ENCODE measurements at places on chromosomes 5 and 9. TPM values are rescaled to one million over a fixed set of nuclear protein-coding genes. Genes with fewer than 3 reads are reported as not detected.
A peak's percentile ranks its signal among the peaks of the same experiment; 100 is the strongest.

- no peaks in the 10 kb centered on the region for H3K36me3 ChIP-seq
- peaks cover 22% of the 10 kb centered on the region for H3K4me1 ChIP-seq
- peaks cover 43% of the 10 kb centered on the region for H3K27me3 ChIP-seq
- no peak for DNase-seq
Measured at GRCh38 chr5:77852068-77852513, 76.0 kb upstream of the TBCA start.

DNA sequence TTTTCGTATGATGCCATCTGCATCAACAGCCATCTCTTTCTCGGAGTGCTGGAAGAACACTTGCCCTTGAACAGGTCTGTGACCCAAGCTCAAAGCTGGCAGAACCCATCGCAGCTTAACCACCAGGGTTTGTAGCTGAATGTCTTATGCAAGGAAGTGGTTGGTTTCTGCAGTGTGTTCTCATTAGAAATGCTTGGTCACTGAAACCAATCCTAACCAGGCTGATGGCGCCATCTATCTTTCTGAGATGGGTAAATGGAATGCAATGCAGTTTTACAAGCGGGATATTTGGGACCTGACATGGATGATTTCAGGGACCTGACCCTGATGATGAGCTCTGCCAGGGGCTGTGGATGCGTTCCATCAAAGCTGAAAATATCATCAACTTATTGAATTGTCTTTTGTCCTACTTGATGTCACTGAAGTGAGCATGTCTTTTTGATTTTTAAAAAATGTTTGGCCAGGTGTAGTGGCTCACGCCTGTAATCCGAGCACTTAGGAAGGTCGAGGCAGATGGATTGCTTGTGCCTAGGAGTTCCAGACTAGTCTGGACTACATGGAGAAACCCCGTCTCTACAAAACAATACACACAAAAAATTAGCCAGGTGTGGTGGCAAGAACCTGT, 28.7 kb downstream of the DMRT3 start:
- peak; percentile 64 for DNase-seq
- H3K36me3 ChIP-seq, result no peaks in the 10 kb centered on the region
- H3K4me3 ChIP-seq, result no peak overlapping the region
- H3K27ac ChIP-seq, result no peak overlapping the region

DNA sequence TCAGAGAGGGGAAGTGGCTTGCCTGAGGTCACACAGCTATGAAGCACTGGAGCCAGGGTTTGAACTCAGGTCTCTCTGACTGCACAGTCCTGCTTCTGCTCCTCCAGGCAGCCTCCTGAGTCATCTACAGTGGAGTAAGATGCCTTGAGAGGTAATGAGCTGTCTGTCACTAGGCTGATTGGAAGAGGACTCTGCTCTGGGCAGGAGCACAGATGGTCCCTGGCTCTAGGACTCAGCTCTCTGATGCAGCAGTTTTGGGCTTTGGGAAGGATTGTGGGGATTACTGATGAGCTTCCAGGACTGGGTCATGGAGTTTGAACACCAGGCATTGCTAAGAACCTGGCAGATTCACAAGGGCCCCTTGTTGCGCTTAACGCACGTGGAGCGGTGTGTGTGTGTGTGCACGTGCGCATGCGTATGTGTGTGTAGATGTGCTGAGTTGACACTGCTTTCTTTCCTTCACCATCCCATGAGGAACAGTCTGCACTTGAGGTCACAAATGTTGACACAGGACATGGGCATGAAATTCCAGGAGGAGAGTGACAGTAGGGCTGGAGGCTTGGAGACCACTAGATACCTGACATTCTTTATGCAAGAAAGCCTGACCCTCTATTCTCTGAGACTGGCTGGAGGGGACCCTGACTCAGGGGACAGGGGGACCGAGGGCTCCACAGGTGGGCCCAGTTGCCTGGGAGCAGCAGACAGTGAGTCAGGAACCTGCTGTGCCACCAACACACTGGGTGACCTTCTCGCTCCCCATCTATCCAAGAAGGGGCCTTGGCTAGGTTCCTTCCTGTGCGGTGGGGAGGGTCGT, 170.5 kb downstream of the RGS3 start:
- H3K27me3 ChIP-seq, result no peaks in the 10 kb centered on the region
- H3K4me3 ChIP-seq, result no peak overlapping the region
- no peak for DNase-seq

DNA sequence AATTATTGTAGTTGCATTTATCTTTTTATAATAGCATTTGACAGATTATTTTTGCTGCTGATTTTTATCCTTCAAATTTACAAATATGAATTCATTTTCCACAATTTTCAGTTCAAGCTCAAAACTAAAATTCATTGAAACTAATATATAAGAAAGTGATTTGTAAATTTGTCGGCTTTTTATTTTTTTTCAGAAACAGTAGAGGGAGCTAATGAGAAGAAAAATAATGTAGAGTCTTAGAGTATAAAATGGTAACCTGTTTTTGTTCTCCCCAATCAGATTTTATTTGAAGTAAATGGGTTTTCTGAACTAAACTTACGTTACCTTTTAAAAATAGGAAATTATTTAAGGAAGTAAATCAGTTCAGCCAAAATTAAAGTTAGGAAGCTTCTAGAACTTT, 19.2 kb downstream of the PRRC1 start:
- peaks cover 49% of the 10 kb centered on the region for H3K36me3 ChIP-seq
- H3K27ac ChIP-seq, result no peak overlapping the region
- no peak for DNase-seq
- H3K4me1 ChIP-seq, result no peaks in the 10 kb centered on the region

GRCh38 chr5:42502613-42503470, 79.6 kb downstream of the GHR start:
- H3K36me3 ChIP-seq, result no peaks in the 10 kb centered on the region
- H3K4me1 ChIP-seq, result no peaks in the 10 kb centered on the region
- H3K27ac ChIP-seq, result no peak overlapping the region
- H3K4me3 ChIP-seq, result no peak overlapping the region

GRCh38 chr5:165504674-165505073, 1999.3 kb downstream of the MAT2B start:
- H3K36me3 ChIP-seq, result no peaks in the 10 kb centered on the region
- no peak for DNase-seq
- no peak overlapping the region for H3K4me3 ChIP-seq
- no peaks in the 10 kb centered on the region for H3K27me3 ChIP-seq
- H3K27ac ChIP-seq, result no peak overlapping the region

DNA sequence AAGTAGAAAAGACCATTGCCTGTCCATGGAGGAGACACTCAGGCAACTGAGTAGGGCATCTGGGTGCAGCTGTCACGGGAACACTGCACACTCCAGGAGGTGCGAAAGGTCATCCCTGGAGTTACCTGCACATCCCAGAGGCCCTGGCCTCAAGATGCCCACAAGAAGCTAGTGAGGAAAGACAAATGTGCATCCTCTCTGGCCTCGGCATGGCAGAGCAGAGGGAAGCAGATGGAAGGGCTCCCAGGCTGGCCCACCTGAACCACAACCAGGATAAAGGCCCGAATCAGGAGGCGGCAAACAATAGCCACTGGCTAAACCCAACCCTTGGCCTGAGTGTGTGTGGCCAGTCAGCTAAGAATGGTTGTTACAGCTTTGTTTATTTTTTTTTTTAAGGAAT, 231.7 kb downstream of the SYK start:
- no peak for DNase-seq
- no peaks in the 10 kb centered on the region for H3K27me3 ChIP-seq
- H3K36me3 ChIP-seq, result no peaks in the 10 kb centered on the region
- peaks cover 36% of the 10 kb centered on the region for H3K4me1 ChIP-seq
- H3K27ac ChIP-seq, result no peak overlapping the region
- H3K4me3 ChIP-seq, result no peak overlapping the region

Gene SOHLH1
- not detected for total RNA-seq

Gene NKD2
- total RNA-seq, result 6.5 TPM

Gene FOXD4L6
- total RNA-seq, result not detected

Gene ZCCHC7
- 20.6 TPM for total RNA-seq
